ENCODE measurements at places on chromosomes 11 and 22.

DNA sequence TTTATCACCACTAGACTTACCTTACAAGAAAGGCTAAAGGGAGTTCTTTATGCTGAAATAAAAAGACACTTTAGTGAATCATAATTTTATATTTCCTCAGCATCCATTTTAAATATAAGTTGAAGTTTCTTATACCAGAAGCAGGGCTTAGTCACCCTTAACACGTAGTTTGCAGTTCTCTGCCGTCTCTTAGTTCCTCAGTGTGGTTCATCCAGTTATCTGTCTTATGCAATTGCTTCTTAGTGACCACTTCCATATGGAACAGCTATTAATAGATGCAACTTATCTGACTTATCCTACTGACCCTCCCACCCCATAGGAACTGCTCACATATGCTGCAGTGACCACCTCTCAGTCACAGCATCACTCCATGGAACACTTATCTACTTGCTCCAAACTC, 11.7 kb upstream of the SLC36A4 start:
- DNase-seq, result no peak

DNA sequence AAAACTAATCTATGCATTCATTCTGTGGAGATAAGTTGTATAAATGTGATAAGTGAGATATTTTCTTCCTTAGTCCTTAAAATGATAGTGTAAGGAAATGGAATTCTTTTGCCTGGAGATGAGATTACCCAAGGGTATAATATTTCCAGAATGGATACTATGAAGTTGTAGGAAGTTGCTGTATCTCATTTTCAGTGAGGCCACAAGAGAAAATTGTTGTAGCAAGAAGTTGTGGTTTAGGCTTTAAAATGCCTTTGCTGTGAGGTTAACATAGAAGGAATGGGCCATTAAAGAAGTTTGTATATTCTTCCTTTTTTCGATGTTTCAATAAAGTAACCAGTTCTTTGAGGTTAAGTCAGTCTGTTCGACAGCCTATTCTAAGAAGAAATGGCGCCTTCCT, 50.7 kb upstream of the LIN7C start:
- no peak for DNase-seq

DNA sequence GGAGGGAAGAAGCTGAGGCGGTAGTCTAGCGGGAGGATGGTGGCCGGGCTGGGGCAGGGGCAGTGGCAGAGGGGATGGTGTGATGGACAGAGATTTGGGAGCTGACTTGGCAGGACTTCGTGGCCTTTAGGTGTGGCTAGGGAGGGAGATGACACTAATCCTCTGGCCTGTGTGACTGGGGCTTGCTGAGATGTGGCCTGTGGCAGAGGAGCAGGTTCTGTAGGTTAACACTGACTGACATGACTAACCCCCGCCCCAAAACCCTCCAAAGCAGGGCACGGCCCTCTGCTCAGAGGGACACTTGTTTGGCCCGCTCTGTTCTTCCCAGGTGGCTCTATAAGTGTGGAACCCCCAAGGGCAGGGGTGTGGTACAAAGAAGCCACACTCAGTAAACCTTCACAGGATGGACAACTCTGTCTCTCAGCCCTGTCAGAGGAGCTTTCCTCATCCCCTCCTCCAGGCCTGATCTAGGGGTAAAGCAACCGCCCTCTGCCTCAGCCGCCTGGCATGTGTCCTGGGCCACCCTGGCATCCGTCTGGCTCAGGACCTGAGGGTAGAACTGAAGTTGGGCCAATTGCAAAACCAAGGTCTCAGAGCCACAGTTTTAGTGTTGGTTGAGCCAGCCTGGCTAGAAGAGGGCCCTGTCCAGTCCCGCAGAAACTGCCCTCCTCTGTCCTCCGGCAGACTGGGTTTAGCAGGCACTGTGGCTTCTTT, 15.6 kb downstream of the TOM1 start:
- DNase-seq, result no peak

DNA sequence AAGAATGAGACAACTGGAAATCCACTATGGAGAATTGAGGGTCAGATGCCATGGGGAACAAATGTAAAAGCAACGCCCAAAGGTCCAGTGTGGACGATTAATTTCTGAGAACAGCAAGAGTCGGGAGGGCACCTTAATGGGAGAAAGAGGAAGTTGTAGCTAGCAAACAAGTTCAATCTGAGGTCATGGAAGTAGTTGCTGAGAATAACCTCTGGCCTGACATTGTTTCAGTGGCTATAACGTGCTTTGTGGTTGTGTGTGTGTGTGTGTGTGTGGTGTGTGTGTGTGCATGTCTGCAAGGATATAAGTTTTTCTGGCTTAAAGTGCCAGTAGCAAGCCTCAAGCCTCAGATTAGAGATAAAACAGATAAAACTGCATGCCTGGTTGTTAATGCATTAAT, 1630.1 kb upstream of the TENM4 start:
- DNase-seq, result peak; percentile 53

- DNase-seq, result no peak
These were observed 12.3 kb downstream of the EIF4ENIF1 start for GRCh38 chr22:31477329-31477728.

GRCh38 chr11:79006854-79007253, 432.2 kb upstream of the NARS2 start:
- no peak for DNase-seq

GRCh38 chr11:47331454-47332302, 20.8 kb downstream of the MYBPC3 start:
- no peak for DNase-seq

DNA sequence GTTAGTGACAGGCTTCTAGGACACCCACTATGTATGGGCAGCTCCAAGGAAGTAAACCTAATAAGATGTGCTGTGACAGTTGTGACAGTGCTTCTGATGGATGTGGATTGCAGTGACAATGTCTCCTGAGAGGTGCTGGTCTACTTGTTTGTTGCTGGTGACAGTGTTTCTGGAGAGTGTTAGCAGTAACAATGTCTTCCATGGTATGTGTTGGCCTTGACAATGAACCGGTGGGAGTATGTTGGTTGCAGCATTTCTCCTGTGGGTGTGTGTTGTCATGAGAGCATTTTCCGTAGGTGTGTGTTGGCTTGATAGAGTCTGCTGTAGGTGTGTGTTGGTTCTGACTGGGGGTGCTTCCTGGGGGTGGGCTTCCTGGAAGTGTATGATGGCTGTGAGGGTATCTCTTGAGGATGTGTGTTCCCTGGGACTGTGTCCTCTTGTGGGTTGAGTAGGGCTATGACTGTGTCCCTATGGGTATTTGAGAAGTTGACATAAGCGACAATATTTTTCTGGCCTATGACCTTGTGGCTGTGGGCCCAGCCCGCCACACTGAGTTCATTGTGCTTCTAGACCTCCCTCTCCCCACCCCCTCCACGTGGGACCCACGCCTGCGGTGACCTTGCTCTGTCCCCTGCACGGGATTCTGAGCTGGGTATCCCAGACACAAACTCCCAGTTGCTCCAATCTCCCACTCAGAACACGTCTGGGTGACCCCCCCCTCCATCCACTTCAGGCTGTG, 1.2 kb downstream of the DCHS1 start:
- no peak for DNase-seq

GRCh38 chr11:47986219-47986618, 5.9 kb downstream of the PTPRJ start:
- no peak for DNase-seq

- no peak for DNase-seq
These were observed 200.2 kb upstream of the SORL1-AS1 start for GRCh38 chr11:121652971-121653370.

GRCh38 chr11:61961570-61962212, 5.7 kb downstream of the FTH1 start:
- DNase-seq, result no peak

DNA sequence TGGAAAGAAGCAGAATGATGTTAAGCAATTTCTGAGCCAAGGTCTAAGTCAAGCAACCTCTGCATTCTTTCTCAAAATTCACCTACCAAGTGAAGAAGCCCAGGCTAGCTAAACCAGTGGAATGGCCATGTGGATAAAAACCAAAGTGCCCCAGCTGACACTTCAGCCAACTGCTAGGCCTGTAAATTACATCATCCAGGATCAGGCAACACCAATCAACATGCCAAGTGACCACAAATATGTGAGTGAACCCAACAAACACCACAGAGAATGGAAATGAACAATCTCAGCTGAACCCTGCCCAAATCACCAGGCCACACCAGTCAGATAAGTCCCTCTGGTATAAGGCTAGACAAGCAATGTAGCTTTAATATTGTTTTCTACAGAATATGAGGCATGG, 25.1 kb upstream of the FJX1 start:
- DNase-seq, result no peak

GRCh38 chr11:15863411-15863810, 492.9 kb downstream of the SOX6 start:
- no peak for DNase-seq

GRCh38 chr11:119721129-119722120, 7.6 kb downstream of the NECTIN1 start:
- DNase-seq, result no peak

GRCh38 chr11:3631331-3631730, 10.5 kb downstream of the ART5 start:
- DNase-seq, result no peak

GRCh38 chr11:62012451-62012831, 45.0 kb upstream of the FTH1 start:
- no peak for DNase-seq

DNA sequence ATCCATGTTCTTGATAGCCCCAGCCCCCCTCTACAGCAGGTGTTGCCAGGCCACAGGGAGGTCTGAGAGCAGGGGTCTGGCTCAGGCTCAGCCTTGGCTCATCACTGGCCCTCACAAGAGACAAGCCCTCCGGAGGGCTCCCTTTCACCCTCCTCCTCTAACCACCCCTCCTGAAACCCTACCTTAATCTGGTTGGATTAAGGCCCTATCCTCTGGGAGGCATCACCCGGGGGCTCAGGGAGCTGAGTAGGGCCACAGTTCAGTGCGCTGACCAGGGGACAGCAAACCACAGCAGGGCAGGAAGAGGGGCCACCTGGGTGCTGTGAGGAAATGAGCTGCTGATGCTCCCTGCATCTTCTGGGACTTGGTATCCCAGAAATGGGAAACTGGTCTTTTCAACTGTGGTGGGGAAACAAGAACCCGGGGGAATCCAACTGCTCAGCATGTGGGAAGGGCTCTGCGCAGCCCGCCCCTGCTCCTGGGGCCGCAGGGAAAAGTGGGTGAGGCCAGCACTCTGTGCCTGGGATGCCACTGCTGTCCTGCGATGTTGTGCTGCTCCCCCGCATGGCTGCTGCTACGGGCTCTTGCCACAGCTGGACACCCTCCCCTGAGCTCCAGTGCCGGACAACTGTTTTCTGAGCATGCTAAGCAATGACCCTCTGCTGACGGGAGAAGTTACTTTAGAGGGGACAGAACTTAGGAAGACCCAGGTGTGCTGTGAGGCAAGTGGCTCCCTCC, 17.5 kb downstream of the ADORA2A start:
- DNase-seq, result no peak

DNA sequence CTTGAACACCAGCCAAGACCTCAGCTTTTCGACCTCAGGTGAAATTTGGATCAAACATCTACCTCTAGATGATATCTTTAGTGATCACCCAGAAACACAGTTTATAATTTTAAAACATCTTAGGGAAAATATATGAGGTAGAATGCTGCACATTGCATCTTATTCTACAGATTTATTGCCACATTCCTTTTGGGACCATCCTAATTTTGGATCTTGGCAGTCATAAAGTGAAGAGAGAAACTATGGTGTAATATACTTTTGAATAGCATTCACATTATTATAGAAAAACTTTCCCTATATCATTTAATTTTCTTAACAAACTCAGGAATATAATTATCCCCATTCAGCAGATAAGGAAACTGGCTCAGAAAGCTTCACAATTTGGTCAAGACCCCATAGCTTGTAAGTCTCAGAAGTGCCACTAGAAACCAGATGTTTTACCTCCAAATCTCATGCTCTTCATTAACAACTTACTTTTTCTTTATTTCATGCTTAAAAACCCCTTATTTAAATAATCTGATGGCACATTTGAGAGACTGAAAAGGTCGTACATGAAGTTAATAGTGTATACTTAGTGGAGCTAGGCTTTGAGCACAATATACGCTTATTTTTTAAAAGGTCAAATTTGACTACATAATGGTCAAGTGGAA, 199.2 kb upstream of the CTSC start:
- no peak for DNase-seq

DNA sequence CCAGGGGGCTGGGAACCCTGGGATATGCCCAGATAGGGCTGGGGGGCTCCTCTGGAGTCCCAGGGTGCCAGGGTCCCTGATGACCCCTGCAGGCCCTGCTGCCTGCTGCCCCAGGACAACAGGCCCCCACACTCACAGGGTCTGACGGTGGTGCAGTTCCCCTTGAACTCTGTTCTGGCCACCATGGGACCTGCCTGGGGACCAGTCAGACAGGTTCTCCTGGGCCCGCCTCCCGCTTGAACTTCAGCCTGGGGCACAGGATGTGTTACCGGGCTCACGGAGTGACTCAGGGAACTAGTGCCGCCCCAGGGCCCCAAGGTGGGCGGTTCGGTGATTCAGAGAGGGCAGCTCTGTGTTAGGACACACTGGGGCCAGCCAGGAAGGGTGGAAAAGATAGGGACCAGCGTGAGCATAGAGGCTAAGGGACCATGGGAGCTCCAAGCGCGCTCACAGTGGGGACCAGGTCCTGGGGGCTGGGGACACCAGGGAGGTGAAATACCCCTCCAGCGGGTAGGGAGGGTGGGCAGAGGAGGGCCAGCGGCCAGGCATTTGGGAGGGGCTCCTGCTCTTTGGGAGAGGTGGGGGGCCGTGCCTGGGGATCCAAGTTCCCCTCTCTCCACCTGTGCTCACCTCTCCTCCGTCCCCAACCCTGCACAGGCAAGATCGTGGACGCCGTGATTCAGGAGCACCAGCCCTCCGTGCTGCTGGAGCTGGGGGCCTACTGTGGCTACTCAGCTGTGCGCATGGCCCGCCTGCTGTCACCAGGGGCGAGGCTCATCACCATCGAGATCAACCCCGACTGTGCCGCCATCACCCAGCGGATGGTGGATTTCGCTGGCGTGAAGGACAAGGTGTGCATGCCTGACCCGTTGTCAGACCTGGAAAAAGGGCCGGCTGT, 21.5 kb upstream of the TXNRD2 start:
- DNase-seq, result no peak

- DNase-seq, result no peak
These were observed 22.1 kb downstream of the SLC5A4 start for GRCh38 chr22:32233091-32233490.

- DNase-seq, result no peak
These were observed 106.2 kb downstream of the ETS1 start for GRCh38 chr11:128481135-128481534.

DNA sequence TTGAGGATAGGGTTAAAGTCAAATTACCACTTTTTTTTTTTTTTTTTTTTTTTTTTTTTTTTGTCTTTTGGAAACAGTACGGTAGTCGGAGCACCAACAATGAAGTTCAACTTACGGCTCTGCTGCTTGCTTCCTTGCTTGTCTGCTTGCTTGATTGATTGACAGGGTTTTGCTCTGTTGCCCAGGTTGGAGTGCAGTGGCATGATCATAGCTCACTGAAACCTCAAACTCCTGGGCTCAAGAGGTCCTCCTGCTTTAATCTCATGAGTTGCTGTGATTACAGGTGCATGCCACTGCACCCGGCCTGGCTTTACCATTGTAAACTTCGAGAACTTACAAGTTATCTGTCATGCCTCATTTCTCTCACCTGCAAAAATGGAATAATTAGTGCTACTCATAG, 5.8 kb downstream of the SGSM3 start:
- DNase-seq, result no peak
